T-helper 2 cell treated with Interferon-gamma antibody and Interleukin-4, amounts not matched to agents 5 μg/mL and 100 μg/mL, for 36 hours (primary cell): ENCODE measurements at places on chromosomes 13 and 19.

DNA sequence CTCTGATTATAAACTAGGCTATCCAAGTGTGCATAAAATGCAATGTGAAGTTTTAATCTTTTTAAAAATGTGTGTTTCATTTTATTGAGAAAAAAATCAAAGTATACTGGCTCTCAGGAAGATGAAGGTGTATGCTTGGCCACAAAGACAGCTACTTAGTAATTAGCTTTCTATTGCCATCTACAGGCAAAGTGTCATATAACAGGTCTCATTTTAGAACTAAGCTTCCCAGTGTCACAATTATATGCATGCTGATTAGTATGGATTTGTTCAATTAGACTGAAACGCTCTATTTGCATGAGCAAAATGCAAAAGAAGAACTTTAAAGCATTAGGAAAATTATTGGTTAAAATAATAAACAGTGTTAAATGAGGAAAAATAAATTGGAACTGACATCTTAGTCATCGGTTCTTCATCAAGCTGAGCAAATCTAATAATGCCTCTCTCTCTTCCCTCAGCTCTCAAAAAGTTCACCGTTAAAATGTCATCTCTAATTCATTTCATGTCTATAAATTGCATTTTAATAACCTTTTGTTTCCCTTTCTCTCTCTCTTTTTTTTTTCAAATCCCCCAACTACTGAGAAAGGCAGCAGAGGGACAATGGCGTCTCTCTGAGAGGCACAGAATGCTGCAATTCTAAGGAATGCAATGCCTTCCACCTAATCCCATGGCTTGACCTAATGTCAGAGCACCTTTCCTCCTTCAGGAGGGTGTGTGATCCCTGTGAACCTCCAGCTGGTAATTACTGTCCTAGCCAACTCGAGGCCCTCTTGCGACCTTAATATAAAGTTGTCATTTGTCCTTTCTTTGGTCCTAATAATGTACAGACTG is 313.1 kb upstream of the MAB21L1 start:
- DNase-seq, result no peak

DNA sequence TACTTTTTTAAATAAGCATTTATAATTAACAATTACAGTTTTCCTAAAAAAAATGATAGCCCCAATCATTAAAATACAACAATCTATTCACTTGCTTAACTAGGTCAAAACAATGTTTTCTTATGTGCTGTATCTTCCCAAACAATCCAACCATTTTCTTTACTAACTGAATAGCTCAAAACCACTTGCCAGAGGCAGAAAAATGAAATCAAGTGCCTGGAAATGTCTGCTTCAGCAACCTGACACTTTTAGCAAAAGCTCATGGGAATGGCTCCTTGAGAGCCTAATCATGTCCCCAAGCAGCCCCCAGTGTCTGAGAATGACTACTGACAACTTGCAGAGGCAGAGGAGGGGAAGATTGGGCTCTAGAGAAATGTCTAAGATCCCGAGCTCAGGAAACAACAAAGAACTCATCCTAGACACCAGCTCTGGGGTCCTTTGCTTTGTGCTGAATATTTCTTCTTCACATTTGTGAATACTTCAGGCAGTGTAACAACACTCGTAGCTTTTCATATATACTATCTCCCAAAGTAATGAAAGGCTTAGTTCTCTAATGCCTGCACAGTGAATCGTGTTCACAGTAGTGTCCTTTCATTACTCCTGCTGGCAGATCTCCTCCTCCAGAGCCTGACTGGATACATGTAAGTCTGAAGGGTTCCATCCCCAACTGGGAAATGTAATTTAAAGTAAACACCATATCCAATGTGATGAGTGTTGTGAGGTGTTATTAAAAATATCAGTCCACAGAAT is 280.0 kb downstream of the LHFPL6 start:
- no peak for DNase-seq

GRCh38 chr19:49408816-49409440 is 14.3 kb downstream of the PTH2 start:
- DNase-seq, result no peak

- no peak for DNase-seq
Measured at GRCh38 chr13:111948281-111948680, 118.7 kb upstream of the SOX1 start.

DNA sequence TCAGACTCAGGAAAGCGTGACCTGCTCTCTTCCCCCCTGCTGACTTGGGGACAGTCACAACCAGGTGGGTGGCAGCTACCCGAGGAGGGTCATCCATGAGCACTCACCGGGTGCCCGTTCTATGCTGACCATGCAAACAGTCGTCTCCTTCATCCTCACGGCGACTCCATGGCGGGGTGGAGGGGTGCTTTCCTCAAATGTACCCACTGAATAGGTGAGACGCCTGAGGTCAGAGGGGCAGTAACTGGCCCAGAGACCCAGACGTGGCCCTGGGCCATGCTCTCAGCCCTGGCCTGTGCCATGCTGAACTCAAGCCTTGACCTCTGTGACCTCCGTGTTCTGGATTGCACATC is 59.2 kb upstream of the TPM4 start:
- DNase-seq, result no peak
